Thyroid gland (tissue), 4 donors: ENCODE measurements at places on chromosomes 2 and 18. TPM values are rescaled to one million over a fixed set of nuclear protein-coding genes. Genes with fewer than 3 reads are reported as not detected.

The SPC25 gene
- total RNA-seq, result not detected

The DSG1 gene
- not detected for total RNA-seq

The HRH4 gene
- total RNA-seq, result not detected

The HMSD gene
- total RNA-seq, result 0.34 TPM

The RIOK3 gene
- 51.2 TPM for total RNA-seq

The PLCL1 gene
- total RNA-seq, result 11.8 TPM

The SLC19A3 gene
- total RNA-seq, result 0.83 TPM

The MOGAT1 gene
- total RNA-seq, result not detected

The UGT1A6 gene
- total RNA-seq, result 3.7 TPM

The NTSR2 gene
- total RNA-seq, result not detected

The CREG2 gene
- total RNA-seq, result not detected

The VAMP5 gene
- 18.3 TPM for total RNA-seq

The LINC00305 gene
- total RNA-seq, result not detected

The CYS1 gene
- 1.6 TPM for total RNA-seq

The PAX3 gene
- total RNA-seq, result not detected

The PUM2 gene
- total RNA-seq, result 93.8 TPM

The TMEM247 gene
- not detected for total RNA-seq

The MORN2 gene
- total RNA-seq, result 54.6 TPM

The GPN1 gene
- total RNA-seq, result 25.3 TPM

The NAT8 gene
- total RNA-seq, result not detected

The MTERF4 gene
- total RNA-seq, result 91.7 TPM

The NEB gene
- total RNA-seq, result 1.6 TPM

The CHRND gene
- not detected for total RNA-seq

The SKA1 gene
- total RNA-seq, result not detected

The DLGAP1 gene
- 0.73 TPM for total RNA-seq

The ATOH8 gene
- 82.8 TPM for total RNA-seq

The GPATCH11 gene
- 10.6 TPM for total RNA-seq
